Nephron progenitor cell (in vitro differentiated cells): ENCODE measurements at places on chromosomes 11 and 22.

DNA sequence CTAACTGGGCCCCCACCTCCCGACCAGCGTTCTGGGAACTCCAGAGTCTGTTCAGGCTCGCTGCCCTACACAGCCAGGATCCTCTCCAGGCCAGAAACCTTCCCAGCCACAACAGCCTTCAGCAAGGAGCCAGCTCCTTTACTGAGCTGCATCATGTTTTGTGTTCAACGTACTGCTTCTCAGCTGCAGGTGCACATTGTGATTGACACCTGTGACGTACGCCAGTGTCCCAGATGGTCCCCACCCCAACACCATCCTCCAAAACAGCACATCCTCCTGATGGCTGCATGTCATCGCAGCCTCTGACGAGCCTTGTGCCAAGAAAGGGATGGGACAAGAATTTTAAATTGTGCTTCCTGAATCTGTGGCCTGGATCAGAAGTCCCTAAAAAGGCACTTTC, 117.5 kb downstream of the SPATA19 start:
- DNase-seq: no peak
- H3K27ac ChIP-seq: no peak overlapping the region
- no peak overlapping the region for H3K4me3 ChIP-seq
- peaks cover 9% of the 10 kb centered on the region for H3K27me3 ChIP-seq
- H3K36me3 ChIP-seq: no peaks in the 10 kb centered on the region
- H3K4me1 ChIP-seq: no peaks in the 10 kb centered on the region

GRCh38 chr22:23166841-23167616, 13.3 kb upstream of the BCR start:
- H3K4me3 ChIP-seq: peak overlapping the region; percentile 38
- H3K27ac ChIP-seq: no peak overlapping the region

DNA sequence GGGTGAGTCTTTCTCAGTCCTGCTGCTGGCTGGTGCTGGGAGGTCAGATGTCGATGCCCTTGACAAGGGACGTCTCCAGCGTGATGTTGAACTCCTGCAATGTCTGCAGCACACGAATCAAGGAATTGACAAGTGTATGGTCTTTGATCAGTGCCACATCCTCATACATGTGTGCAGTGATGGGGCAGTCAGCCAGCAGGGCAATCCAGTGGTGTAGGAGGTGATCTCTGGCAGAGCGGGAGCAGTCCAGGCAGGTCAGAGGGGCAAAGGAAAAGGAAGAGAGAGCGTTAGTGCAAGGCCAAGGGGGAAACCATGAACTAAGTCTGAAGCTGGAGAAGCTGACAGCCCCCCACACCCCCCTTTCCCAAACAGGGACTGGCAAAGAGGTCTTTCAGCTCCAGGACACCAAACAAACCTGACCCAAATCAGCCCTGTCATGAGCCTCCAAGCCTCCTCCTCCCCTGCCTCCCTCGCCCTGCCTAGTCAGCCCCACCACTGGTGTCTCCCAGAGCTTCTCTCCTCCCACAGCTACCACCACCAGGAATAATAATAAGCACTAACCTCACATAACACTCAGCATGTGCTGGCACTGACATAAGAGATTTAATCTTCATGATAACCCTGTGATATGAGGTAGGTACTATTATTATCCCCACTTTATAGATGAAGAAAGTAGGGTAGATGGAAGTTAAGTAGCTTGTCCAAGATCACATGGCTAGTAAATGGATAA, 48.4 kb upstream of the SCUBE2 start:
- peaks cover 10% of the 10 kb centered on the region for H3K4me1 ChIP-seq
- no peak for DNase-seq
- peaks cover 50% of the 10 kb centered on the region for H3K36me3 ChIP-seq
- no peak overlapping the region for H3K4me3 ChIP-seq
- peaks cover 4% of the 10 kb centered on the region for H3K27me3 ChIP-seq

DNA sequence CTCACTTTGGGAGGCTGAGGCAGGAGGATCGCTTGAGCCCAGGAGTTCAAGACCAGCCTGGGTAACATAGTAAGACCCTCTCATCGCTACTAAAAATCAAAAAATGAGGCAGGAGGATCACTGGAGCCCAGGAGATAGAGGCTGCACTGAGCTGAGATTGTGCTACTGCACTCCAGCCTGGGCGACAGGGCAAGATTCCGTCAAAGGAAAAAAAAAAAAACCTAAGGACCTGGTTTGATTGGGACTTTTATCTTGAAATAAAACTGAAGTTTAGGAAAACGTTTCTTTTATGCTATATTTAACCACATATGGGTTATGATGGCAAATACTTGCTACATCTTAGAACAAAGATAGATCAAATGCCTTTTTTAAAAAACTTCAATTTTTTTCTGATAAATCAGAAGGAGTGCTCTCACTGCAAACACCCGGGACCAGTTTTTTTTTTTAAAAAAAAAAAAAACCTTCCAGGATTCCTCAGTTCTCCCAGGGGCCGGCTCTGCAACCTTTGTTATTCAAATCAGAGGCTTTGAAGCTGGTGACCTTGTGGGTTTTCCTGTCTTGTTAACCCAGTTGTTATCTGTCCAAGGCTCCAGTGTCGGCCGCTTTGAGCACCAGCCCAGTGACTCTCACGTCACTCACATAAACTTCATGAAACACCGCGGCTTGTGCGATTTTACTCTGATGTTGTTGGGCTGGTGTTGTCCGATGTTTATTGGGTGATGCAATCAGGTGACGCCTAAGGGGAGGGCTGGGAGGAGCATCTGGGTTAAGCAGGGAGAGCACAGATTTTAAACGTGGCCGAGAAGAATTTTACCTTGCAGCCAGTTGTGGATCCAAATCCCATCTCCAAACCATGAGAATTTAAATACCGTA, 24.7 kb upstream of the SLC22A12 start:
- DNase-seq: peak; percentile 56
- H3K27ac ChIP-seq: peak overlapping the region; percentile 98
- peaks cover 34% of the 10 kb centered on the region for H3K4me1 ChIP-seq

- H3K4me1 ChIP-seq: peaks cover 40% of the 10 kb centered on the region
- no peaks in the 10 kb centered on the region for H3K27me3 ChIP-seq
- H3K4me3 ChIP-seq: no peak overlapping the region
- H3K36me3 ChIP-seq: no peaks in the 10 kb centered on the region
- no peak overlapping the region for H3K27ac ChIP-seq
- no peak for DNase-seq
Measured at GRCh38 chr22:42691440-42691839, 29.2 kb downstream of the A4GALT start.

- H3K27me3 ChIP-seq: peaks cover 32% of the 10 kb centered on the region
- peak overlapping the region; percentile 20 for H3K4me3 ChIP-seq
- peaks cover 31% of the 10 kb centered on the region for H3K4me1 ChIP-seq
- DNase-seq: no peak
Measured at GRCh38 chr11:12285106-12285505, 92.3 kb upstream of the PARVA start.

DNA sequence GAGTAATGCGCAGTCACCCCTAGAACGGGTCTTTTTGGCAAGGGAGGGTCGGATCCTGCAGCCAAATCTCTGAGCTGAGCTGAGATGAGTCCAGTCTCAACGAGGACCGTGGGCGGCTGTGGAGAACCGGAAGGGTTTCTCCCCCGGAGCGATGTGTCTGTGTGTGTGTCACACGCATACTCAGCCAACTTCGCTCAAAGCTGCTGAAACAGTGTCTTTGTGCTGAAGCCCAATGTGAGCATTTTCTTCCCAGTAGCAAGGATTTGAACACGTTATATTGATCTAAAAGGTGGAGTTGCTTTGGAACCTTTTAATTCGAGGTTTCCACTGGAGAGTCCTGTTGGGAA, 1.4 kb upstream of the CELSR1 start:
- H3K36me3 ChIP-seq: peaks cover 17% of the 10 kb centered on the region
- no peak for DNase-seq
- H3K4me1 ChIP-seq: peaks cover 9% of the 10 kb centered on the region
- peaks cover 55% of the 10 kb centered on the region for H3K27me3 ChIP-seq
- H3K4me3 ChIP-seq: peak overlapping the region; percentile 71
- H3K27ac ChIP-seq: no peak overlapping the region

DNA sequence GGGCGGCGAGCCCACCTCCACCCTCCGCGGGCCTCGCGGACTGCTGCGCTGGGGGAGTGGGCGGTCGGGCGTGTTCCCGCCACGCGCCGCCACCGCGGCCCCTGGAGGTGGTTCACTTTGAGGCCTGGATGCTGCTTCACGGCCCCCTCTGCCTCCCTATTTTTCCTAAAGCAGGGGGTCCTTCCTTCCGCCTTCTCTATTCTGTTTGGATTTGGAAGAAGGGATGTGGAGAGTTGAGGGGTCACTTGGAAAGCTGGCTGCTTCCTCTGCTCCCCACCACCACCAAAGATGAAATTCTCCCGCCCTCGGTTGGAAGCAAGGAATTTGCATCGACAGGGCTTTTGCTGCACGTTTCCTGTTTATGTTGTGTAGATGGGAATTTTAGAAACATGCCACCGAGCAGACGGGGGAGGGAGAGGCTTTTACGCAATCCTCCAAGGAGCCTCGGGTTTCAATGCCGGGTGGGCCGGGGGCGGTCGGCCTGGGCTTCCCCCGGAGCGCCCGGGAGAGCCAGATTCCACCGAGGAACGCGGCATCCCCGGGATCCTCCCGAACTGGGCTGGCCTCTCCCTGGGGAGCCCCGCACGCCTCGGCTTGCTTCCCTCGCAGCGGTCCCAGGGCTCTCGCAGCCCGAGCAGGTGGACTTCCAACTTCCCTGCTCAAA, 403 bp upstream of the SBF2 start:
- H3K36me3 ChIP-seq: peaks cover 21% of the 10 kb centered on the region
- DNase-seq: peak; percentile 64

- no peak for DNase-seq
- H3K36me3 ChIP-seq: peaks cover 81% of the 10 kb centered on the region
- peaks cover 5% of the 10 kb centered on the region for H3K4me1 ChIP-seq
- no peak overlapping the region for H3K27ac ChIP-seq
- no peak overlapping the region for H3K4me3 ChIP-seq
Measured at GRCh38 chr22:49807129-49807528, 20.5 kb downstream of the BRD1 start.

GRCh38 chr11:31822175-31822926, 11.2 kb upstream of the PAX6 start:
- DNase-seq: no peak
- peaks cover 5% of the 10 kb centered on the region for H3K4me1 ChIP-seq
- H3K27ac ChIP-seq: no peak overlapping the region
- H3K4me3 ChIP-seq: no peak overlapping the region

DNA sequence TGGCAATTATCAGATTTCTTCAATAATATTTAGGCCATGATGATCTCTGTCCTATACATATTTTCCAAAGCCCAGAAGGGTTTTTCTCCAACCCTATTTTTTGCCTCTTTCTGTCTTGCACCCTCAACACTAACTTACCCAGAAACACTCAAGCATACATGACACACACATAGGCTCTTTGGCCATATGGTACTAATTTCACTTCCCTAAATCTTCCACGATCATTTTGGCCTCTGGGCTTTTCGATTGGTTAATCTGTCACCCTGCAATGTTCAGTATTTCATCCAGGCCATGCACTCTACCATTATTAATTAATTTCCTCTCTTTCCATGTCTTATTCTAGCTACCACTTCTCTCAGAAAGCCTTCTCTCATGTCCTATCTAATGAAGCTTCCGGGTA, 59.8 kb downstream of the LUZP2 start:
- H3K36me3 ChIP-seq: no peaks in the 10 kb centered on the region
- H3K27me3 ChIP-seq: no peaks in the 10 kb centered on the region
- H3K27ac ChIP-seq: no peak overlapping the region
- DNase-seq: no peak
- no peak overlapping the region for H3K4me3 ChIP-seq

DNA sequence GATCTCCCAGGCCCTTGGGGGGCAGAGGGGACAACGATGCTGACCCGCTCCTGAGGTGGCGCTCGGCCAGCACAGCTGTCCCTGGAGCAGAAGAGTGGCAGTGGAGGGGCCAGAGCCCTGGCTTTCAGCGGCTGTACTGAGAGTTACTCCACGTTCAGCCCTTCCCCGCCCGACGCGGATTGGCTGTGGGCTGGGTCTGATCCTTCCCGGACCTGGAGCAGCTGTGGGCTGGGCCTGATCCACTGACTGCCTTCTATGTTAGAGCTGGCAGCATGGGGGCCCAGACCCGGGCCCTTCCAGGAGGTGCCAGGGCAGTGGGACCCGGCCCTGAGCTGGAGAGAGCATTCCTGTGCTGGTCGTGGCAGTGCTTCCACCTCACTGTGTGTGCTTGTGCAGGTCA, 27.8 kb downstream of the YWHAH start:
- peaks cover 43% of the 10 kb centered on the region for H3K27me3 ChIP-seq
- DNase-seq: no peak
- H3K4me3 ChIP-seq: no peak overlapping the region
- H3K27ac ChIP-seq: no peak overlapping the region
- peaks cover 7% of the 10 kb centered on the region for H3K4me1 ChIP-seq
- no peaks in the 10 kb centered on the region for H3K36me3 ChIP-seq

GRCh38 chr11:120306519-120307242, 18.4 kb upstream of the TLCD5 start:
- H3K36me3 ChIP-seq: no peaks in the 10 kb centered on the region
- H3K27ac ChIP-seq: no peak overlapping the region
- no peak for DNase-seq
- peaks cover 30% of the 10 kb centered on the region for H3K27me3 ChIP-seq
- no peak overlapping the region for H3K4me3 ChIP-seq

- no peak for DNase-seq
- H3K27me3 ChIP-seq: no peaks in the 10 kb centered on the region
- H3K4me3 ChIP-seq: peak overlapping the region; percentile 74
Measured at GRCh38 chr11:48019217-48019584, 38.8 kb downstream of the PTPRJ start.

- no peaks in the 10 kb centered on the region for H3K4me1 ChIP-seq
- no peak for DNase-seq
- no peak overlapping the region for H3K27ac ChIP-seq
- H3K36me3 ChIP-seq: no peaks in the 10 kb centered on the region
Measured at GRCh38 chr22:46099740-46100139, 50.6 kb upstream of the PPARA start.

DNA sequence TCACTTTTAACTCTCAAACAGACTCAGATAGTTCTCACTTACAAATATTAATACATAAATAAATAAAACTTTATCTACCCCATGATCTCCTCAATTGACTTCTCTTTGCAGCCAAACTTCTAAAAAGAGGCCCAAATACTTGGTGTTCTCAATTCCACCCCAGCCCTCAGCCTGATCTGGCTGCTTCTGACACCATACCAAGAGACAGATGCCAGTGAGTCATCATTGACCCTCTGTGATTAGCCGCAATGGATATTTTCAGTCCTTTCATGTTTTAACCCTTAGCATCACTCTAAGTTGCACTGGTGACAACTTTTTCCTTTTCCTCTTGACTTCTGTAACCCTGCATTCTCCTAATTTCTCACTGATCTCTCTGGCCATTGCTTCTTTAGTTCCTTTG, 184.1 kb upstream of the ARHGAP20 start:
- no peak for DNase-seq
- no peaks in the 10 kb centered on the region for H3K27me3 ChIP-seq
- H3K4me3 ChIP-seq: no peak overlapping the region
- H3K36me3 ChIP-seq: no peaks in the 10 kb centered on the region

GRCh38 chr22:17869285-17870096, 95.2 kb upstream of the BID start:
- no peak for DNase-seq
- no peaks in the 10 kb centered on the region for H3K27me3 ChIP-seq
- peaks cover 19% of the 10 kb centered on the region for H3K4me1 ChIP-seq
- peaks cover 16% of the 10 kb centered on the region for H3K36me3 ChIP-seq
